Neural progenitor cell (in vitro differentiated cells): ENCODE measurements at places on chromosomes 5 and 9. TPM values are rescaled to one million over a fixed set of nuclear protein-coding genes. Genes with fewer than 3 reads are reported as not detected.

The IL31RA gene
- not detected in 2 replicates for total RNA-seq

The CSF2 gene
- not detected in 2 replicates for total RNA-seq

The ADGRD2 gene
- 0.13 and 0.43 TPM in 2 replicates for total RNA-seq

GRCh38 chr5:141715346-141715905, 33.4 kb upstream of the ARAP3 start:
- no peak for DNase-seq

DNA sequence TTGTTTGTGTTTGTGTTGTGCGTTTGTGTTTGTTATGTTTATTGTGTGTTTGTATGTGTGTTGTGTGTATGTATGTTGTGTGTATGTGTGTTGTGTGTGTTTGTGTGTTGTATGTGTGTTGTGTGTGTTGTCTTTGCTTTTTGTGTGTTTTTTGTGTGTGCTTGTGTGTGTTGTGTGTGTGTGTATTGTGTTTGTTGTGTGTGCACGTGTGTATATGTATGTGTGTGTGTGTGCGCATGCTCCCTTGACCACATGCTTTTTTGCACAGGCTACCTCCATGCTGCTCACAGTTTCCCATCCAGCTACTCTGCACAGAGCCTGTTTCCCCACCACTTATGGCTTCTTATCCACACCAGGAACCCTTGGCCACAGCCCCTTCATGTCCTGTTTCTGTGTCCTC, 720.0 kb upstream of the ADAMTS16 start:
- DNase-seq, result no peak

DNA sequence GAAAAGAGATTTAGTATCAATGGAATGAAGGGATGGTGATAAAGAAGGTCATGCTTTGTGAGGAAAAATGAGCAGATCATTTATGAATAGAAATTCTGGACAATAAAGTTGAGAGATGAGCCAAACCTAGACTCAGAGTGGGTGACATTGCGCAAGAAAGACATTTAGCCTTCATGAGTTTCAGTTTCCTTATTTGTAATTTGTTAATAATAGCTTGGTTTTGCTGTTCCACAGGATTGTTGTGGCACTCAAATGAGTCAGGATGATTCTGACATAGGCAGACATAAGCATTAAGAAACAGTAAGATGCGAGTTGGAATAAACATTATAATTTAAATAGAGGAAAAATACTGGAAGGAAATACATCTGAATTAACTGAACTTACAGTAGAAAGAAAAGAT, 34.8 kb downstream of the ITGA2 start:
- no peak for DNase-seq

GRCh38 chr5:130323804-130324454, 419.7 kb downstream of the CHSY3 start:
- no peak for DNase-seq

GRCh38 chr5:157455057-157455456, 5.0 kb upstream of the NIPAL4 start:
- no peak for DNase-seq

DNA sequence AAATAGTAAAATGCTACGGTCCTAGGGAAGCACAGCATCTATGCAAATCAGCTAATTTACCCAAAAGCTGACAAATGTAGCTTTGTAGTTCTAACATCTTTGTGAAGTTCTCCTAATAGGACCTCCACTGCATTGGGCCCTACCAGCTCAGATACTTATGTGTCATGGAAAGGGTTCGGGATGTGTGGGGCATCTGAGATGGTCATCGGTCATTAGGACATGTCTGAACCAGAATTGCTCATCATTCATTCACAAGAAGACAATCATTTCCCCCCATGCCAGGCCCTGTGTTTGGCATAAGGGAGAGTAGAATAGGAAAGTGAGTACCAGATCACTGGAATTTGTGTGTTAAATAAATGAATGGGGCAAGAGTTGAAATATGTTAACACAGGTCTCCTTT, 35.7 kb downstream of the PWWP2A start:
- DNase-seq, result no peak

DNA sequence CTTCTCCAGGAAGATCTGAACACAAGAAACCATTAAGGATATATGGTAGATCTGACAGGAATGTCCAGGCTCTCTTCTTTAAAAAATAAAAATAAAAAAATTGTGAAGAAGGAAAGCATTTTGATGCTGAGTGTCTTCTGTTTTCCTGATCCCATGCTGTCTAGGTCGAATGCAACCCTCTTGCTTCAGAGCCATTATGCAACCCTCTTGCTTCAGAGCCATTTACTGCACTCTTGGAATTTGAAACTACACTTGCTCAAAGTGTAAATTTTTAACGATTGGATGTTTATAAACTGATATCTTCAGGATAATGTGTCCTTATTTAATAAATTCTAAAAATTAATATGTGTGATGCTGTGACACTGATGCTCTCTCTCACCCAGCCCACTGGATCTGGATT, 505.1 kb downstream of the DNAH5 start:
- no peak for DNase-seq

DNA sequence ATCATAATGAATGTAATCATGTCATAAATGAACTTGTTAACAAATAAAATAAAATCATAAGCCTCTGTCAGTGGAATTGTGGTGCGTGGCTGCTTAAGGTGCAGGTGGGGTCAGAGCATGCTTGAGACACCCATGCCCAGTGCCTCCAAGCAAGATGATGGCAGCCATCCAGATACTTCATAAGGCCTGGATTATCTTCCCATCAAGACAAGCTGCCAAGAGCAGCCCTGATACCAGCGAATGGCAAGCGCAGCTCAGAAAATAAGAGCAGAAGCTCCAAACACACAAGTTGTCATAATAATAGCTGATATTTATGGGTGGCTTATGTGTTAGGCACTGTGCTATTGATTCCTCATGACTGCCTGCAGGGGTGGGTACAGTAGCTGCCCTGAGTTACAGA, 21.8 kb upstream of the LMX1B start:
- no peak for DNase-seq

DNA sequence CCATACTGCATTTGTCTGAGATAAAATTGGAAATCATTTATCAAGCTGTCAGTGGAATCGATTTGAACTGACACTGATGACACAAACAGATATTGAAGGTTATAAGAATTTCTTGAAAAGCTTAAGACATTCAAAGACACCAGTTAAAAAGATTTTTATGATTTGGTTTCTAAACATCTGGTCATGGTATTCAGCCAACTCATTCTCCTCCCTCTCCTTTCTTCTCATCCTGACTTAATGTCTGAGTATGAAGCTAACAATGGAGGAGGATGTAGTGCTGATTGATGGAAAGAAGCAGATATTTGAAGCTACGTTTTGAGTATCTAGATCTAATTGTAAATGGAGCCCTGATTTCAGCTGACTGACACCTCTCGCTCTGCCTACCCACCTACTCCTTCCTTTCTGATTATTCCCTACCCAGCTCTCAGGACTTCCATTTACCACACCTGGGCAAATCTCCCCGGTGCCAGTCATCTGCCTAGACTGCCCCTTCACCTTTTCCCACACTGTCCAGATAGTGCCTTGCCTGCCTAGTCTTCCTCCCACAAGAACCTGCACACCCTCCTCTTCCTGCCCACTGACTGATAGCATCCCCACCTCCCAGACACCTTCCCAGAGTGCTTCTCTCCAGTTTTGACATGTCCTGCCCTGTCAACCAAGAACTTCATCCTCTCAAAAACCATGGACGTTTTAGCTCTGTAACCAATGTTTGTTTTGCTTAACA, 20.7 kb upstream of the LIFR start:
- no peak for DNase-seq

DNA sequence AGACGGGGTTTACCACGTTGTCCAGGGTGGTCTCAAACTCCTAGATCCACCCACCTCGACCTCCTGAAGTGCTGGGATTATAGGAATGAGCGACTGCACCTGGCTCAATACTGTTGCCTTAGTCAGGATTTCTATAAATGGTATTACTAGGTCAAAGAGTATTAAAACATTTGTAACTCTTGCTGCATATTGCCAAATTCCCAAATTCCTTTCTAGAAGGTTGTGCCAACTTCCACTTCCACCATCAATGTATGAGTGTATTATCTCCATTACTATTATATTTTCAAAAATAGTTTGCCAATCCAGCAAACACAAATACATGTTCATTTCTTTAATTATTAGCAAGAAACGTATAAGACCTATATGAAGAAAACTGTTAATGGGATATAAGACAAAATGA, 10.6 kb downstream of the PTGR1 start:
- DNase-seq, result no peak
